ENCODE measurements at places on chromosomes 7 and 10. TPM values are rescaled to one million over a fixed set of nuclear protein-coding genes. Genes with fewer than 3 reads are reported as not detected.

CCL24 gene
- not detected for total RNA-seq

DNA sequence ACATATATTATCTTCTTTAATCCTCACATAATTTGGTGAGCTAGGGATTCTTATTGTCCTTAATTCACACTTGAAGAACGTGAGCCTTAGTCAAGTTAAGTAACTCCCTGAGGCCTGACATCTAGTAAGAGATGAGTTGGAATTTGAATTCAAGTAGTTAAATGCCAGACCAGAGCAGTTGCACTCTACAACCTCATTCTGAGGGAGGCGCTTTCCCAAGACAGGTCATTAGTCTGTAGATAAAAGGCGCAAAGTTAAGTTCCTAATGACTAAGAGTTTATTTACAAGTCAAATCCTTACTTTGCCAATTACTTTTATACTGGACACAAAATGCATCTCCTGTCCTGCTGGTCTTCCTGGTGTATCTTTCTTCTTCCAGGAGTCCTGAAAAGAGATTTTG, 3.6 kb upstream of the EXOC6 start:
- DNase-seq, result no peak

SPDYE11 gene
- total RNA-seq, result not detected

MICALL2 gene
- total RNA-seq, result 64.9 TPM

ZNF804B gene
- not detected for total RNA-seq

DNA sequence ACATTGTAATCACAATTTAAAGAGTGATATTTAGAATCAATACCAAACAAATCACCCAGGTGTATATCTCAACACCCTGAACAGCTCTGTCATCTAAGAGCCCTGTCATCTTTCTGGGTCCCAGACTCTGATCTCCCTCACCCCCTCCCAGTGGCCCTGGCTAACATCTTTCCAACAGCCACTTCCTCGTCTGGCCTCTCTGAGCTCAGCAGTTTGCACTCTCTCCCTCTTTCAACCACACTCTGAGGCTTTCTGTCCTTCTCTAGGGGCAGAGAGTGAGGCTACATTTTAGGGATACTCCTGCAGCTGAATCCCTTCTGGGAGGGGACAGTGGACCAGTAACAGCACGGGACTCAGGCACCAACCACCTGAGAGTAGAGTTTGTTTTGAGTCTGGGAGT, 17.1 kb upstream of the PRRT4 start:
- no peak for DNase-seq

Data from glomerular endothelial cell (primary cell).